SK-N-SH (cell line): ENCODE measurements at places on chromosomes 2 and 18. TPM values are rescaled to one million over a fixed set of nuclear protein-coding genes. Genes with fewer than 3 reads are reported as not detected.

Gene BMP10
- not detected in 2 replicates for polyA plus RNA-seq

- DNase-seq = no peak
Observed at GRCh38 chr2:1024981-1025380, 74.3 kb downstream of the SNTG2 start.

- DNase-seq = no peak
Observed at GRCh38 chr2:73084971-73085370, 13.5 kb upstream of the SFXN5 start.

- DNase-seq = no peak
Observed at GRCh38 chr2:120258196-120258595, 5.5 kb downstream of the RALB start.

DNA sequence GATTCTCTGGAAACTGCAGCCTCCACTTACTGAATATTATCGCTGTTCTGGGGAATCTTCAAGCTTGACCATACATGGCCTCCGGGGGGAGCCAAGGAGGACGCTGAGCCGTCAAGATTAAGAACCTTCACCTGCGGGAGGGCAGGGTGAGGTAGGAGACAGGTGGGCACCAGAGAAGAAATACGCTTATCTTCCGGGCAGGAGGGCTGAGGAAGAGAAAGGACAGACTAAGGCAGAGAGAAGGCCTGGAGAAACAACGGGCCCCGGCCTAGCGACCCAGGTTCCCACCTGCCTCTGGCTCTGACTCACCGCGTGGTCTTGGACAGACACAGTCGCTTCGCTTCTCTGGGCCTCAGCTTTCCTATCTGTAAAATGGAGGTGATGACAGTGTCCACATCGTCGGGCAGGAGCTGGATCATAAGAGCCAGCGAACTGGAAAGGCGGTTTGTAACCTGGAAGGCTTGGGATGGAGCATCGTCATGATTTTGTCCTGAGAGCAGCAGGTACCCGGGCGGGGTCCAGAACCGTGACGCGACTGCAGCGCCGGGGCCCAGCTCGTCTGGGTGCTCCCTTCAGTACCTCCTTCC, 659 bp downstream of the ZNF142 start:
- DNase-seq = peak; percentile 63

DNA sequence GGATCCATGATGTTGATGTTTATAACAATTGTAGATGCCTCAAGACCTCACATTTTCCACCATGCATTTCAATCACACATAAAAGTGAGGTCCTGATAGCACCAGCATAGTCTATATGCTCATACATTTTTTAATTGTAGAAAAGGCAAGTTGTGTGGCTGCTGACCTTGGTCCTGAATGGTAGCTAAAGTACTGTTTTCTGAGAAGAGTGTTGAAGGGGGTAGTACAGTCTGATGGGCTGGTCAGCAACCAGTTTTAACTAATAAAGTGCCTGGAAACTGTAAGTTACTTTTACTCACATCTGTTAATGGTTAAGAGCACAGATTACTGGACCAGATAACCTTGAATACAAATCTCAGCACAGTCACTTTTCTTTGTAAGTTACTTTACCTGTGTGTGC, 15.9 kb downstream of the ZNF638 start:
- no peak for DNase-seq

Gene ASB1
- polyA plus RNA-seq = 33.3 and 33.6 TPM in 2 replicates

- DNase-seq = no peak
Observed at GRCh38 chr2:167534443-167534842, 646.2 kb downstream of the XIRP2 start.

- no peak for DNase-seq
Observed at GRCh38 chr2:105082107-105082506, 44.2 kb downstream of the MRPS9 start.

DNA sequence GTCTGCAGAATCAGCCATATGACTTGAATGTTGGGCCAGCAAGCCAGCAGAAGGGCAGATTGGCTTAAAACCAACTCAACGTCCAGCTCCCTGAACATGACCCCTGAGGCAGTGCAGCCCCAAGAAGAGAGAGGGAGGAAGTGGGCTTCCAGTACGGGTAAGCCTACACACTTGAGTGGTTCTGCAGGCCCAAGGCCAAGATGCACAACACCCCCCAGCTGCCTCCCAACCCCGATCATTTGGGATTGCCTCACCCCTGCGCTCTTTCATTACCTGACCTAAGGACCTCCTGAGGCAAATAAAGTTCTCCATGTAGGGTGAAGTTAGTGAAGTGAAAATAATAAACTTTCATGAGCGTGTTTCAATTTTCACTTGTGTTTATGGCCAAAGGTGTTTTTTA, 536.0 kb downstream of the TNS1 start:
- DNase-seq = no peak

GRCh38 chr2:219661955-219662395, 34.5 kb downstream of the SLC4A3 start:
- no peak for DNase-seq

Gene ZBTB7C
- polyA plus RNA-seq = 0.05 and 0.15 TPM in 2 replicates
